ENCODE measurements at places on chromosomes 4 and X.

DNA sequence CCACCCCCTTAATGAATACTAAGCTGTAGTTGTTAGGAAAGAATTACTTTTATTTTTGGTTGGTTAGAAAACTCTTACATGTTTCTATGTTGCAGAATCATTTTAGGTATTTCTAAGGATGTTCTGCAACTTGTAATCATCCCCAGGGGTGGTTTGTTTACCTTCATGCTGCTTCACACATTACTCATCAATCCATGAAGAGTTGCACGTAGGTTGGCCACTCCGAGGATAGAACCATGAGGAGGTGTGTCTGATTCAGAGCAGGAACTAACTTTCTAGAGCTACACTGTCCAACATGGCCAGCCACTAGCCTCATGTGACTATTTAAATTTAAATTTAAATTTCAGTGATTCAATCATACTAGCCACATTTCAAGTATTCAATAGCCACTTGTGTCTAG, 127.2 kb upstream of the FRMPD4 start:
- DNase-seq = no peak

- DNase-seq = no peak
Observed at GRCh38 chr4:89640620-89641366, 196.2 kb downstream of the SNCA start.

DNA sequence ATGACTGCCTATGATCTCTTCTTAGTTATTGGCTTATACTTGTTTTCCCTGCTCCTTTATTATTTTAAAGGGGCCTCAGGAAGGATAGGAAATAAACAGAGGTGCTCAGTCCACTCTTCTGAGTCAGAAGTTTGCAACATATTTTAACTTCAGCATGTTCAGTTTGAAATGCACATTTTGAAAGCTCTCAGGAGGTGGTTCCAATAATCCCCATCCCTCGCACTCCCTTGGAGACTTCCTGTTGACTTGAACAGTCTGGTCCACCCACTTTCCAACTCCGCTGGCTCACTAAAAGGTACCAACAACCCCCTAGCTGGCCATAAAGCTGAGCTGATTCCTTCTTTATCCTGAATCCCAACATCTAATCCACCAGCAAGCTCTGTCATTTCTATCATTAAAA, 78.3 kb upstream of the DUSP21 start:
- DNase-seq = no peak

GRCh38 chrX:17967888-17968287, 106.8 kb upstream of the RAI2 start:
- DNase-seq = no peak

DNA sequence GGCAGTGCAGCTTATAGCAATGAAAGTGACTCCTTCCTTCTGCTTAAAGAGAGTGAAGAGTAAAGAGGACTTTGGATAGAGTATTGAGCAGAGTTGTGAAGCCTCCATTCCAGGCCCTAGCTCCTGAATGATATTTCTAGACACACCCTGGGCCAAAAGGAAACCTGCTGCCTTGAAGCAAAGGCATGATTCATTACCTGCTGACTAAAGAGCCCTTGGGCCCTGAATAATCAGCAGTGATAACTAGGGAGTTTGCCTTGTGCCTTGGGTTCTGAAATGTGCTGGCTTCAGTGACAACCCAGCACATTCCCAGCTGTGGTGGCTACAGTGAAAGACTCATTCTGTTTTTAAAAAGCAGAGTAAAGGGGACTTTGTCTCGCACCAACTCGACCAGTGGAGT, 49.2 kb downstream of the STPG2 start:
- DNase-seq = no peak

- no peak for DNase-seq
Observed at GRCh38 chrX:47234583-47234982, 1.8 kb downstream of the USP11 start.

- DNase-seq = no peak
Observed at GRCh38 chr4:79348405-79348804, 22.5 kb upstream of the NAA11 start.

DNA sequence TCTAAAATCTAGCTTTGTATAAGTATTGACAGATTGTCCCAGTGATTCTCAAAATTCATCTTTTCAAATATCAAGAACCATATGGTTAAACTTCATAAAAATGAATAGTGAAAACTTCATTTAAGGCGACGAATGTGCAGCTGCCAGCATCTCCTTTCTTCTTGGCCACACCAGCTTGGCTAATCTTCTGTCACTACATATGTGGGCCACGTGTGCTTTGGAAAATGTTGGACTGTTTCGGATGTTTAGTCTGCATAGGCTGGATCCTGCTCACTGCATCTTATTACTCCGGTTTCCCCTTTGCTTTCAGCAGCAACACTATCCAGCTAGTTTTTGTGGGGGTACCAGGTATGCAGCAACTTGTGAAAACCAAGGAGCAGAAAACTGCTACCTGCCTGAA, 221.9 kb downstream of the BMPR1B start:
- no peak for DNase-seq

GRCh38 chr4:159023741-159024140, 79.1 kb upstream of the RAPGEF2 start:
- DNase-seq = no peak

DNA sequence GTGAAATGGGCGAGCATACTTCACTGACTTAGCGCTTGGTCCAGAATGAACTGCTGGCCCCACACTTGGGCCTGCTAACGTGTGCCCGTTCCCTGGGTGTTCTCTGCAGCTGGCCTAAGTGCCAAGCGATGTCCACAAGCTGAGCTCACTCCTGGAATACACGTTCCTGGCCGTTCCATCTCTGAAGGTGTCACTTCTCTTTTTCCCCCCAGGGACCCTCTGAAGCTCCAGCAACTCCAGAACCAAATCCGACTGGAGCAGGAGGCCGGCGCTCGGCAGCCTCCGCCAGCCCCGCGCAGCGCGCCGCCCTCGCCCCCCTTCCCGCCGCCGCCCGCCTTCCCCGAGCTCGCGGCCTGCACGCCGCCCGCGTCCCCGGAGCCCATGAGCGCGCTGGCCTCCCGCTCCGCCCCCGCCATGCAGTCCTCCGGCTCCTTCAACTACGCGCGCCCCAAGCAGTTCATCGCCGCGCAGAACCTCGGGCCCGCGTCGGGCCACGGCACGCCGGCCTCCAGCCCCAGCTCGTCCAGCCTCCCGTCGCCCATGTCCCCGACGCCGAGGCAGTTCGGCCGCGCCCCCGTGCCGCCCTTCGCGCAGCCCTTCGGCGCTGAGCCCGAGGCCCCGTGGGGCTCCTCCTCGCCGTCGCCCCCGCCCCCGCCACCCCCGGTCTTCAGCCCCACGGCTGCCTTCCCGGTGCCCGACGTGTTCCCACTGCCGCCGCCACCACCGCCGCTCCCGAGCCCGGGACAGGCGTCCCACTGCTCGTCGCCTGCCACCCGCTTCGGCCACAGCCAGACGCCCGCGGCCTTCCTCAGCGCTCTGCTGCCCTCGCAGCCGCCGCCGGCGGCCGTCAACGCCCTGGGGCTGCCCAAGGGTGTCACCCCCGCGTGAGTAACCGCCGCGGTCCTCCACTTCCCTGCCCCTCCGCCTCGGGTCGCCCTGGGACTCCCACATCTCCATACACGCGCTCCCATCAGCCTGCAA, 132.3 kb downstream of the CBR4 start:
- peak; percentile 5 for DNase-seq

DNA sequence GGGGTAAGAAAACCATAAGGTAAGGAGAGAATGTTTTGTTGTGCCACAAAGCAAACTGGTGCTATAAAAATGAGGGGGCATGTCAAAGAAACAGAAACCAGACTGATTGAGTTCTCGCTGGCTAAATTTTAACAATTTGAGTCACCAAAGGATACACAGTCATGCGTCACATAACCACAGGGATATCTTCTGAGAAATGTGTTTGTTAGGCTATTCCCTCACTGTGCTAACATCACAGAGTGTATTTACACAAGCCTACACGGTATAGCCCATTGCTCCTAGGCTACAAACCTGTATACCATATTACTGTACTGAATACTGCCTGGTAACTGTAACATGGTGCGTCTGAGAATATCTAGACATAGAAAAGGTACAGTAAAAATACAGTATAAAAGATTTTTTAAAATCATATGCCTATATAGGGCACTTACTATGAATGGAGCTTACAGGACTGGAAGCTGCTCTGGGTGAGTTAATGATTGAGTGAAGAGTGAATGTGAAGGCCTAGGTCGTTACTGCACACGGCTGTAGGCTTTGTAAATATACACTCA, 50.1 kb downstream of the FBXW7 start:
- peak; percentile 37 for DNase-seq

- peak; percentile 24 for DNase-seq
Observed at GRCh38 chrX:44871931-44872820, 812 bp upstream of the KDM6A start.

DNA sequence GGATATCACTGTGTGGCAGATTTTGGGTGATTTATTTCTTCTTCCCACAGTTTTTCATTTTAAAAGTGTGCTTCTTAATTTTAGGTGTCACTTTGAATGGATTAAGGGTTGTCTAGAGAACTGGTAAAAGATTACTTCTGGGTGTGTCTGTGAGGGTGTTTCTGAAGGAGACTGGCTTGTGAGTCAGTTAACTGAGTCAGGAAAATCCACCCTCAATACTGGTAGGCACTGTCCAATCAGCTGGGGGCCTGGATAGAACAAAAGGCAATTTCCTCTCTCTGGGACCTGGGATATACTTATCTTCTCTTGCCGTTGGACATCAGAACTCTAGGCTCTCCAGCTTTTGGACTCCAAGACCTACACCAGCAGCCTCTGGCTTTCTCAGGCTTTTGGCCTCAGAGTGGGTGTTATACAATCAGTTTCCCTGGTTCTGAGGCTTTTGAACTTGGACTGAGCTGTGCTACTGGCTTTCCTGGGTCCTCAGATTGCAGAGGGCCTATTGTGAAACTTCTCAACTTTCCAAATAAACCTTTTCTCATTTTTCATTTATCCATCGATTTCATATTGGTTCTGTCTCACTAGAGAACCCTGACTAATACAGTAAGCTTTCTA, 413.1 kb downstream of the GBA3 start:
- no peak for DNase-seq

DNA sequence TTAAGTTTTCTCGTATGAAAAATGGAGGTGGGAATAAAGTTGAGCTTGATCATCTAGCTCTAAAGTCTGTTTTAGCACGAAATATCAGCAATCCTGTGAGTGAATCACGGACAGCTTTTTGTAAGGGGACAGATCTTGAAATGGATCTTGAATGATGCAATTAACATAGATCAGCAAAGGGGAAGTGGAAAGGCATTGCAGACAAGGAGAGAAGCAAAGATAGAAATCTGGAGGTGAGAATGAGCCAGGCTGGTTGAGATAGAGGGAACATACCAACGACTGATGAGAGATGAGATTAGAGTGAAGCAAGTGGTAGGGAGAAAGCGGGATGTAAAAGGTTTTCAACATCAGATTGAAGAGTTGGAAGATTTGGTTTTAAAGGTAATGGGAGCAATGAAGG, 4.6 kb upstream of the DGKK start:
- DNase-seq = no peak

- DNase-seq = no peak
Observed at GRCh38 chr4:42248972-42249371, 96.5 kb upstream of the BEND4 start.

GRCh38 chrX:118630848-118631247, 96.6 kb upstream of the IL13RA1 start:
- DNase-seq = no peak

DNA sequence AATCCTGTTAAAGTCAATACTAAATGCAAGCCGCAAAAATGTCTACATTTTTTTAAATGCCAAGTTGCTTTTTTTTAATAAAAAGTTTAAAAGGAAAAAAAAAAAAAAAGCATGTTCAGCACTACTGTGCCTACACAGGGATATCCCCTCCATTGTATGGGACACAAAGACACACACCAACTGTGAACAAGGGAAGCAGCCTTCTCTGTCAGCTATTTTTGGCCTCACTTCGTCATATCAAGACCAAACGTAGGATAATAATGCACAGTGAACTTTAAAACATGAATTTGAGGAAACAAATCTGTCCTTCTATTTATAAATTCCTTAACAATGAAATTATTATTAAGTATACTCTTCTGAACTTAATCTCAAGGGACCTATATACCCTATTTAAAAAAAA, 4.4 kb downstream of the FBXW7 start:
- no peak for DNase-seq

DNA sequence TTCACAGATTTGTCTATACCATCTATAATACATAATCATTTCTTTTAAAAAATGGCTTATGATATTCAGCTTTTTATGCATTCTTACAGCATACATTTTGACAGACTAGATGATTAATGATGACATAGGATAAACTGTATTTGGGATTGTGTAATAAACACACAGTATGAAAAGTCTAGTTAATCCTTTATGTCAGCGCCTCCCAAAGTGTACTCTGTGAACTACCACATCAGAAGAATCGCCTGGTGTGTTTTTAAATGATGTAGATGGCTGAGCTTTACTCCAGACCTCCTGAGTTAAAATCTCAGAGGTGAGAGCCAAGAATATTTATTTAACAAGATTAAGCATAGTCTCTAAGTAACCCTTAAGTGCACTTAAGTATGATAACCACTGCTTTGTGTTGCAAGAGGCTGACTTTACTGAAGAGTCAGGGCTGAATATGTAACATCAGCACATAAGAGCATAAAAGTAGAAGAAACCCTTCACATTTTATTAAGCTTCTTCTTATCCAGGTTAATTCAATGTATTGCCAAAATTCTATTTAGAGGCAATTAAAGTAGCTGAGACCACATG, 104.2 kb downstream of the ANK2 start:
- no peak for DNase-seq

GRCh38 chr4:156781852-156782251, 189.7 kb downstream of the PDGFC start:
- DNase-seq = no peak

GRCh38 chrX:78029663-78030062, 60.2 kb upstream of the PGAM4 start:
- DNase-seq = peak; percentile 3

- no peak for DNase-seq
Observed at GRCh38 chr4:10115271-10115796, 1.3 kb downstream of the WDR1 start.

- DNase-seq = peak; percentile 30
Observed at GRCh38 chr4:99885063-99885664, 9.1 kb downstream of the LAMTOR3 start.

DNA sequence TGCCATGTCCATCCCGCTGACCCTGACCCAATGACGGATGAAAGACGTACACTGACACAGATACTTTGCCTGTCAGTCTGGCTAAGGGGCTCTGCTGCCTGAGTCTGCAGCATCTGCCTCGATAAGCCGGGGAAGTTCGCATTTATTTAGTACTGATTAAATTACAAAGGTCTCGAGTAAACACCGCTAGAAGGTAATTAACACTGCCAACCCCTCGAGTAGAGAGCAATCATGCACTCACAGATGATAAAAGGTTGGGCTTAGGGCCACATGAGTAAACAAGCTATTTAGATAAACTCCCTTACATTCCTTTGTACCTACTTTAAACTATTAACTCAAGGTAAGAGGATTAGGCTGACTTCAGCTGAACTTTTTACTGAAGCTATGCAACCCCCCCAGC, 16.0 kb upstream of the RBMXL3 start:
- DNase-seq = no peak

GRCh38 chr4:109009909-109010308, 247.1 kb upstream of the ETNPPL start:
- no peak for DNase-seq

GRCh38 chr4:174702979-174703478, 126.0 kb downstream of the GLRA3 start:
- no peak for DNase-seq

- DNase-seq = no peak
Observed at GRCh38 chr4:51942108-51942832, 77.9 kb downstream of the LRRC66 start.

Data from stimulated activated CD4-positive, alpha-beta T cell treated with anti-CD3 and anti-CD28 coated beads, Interleukin-4, amount 100 ng/mL, for 24 hours (primary cell).